Urinary bladder (tissue), 4 donors: ENCODE measurements at places on chromosomes 5 and 9. TPM values are rescaled to one million over a fixed set of nuclear protein-coding genes. Genes with fewer than 3 reads are reported as not detected.

Gene HAVCR1
- 0.90 TPM for total RNA-seq

Gene IL4
- not detected for total RNA-seq

Gene ANKRD31
- 0.69 TPM for total RNA-seq

Gene OR4F3
- 0.37 TPM for total RNA-seq

Gene ORM2
- not detected for total RNA-seq

Gene TSSK1B
- total RNA-seq, result 1.2 TPM

Gene GGTA1
- total RNA-seq, result 10.2 TPM

Gene PTPA
- total RNA-seq, result 48.5 TPM

Gene NOTCH1
- total RNA-seq, result 25.6 TPM

Gene ZNF189
- total RNA-seq, result 48.3 TPM

Gene ISL1
- total RNA-seq, result 7.9 TPM

Gene MYOZ3
- 3.2 TPM for total RNA-seq

Gene CCDC127
- total RNA-seq, result 5.7 TPM

Gene LCN15
- total RNA-seq, result not detected

Gene IFNA13
- total RNA-seq, result not detected

Gene CNTFR
- 5.6 TPM for total RNA-seq

Gene SPINK4
- not detected for total RNA-seq

Gene PAEP
- not detected for total RNA-seq
